Peyer's patch (tissue), 4 donors: ENCODE measurements at places on chromosomes 6 and 20. TPM values are rescaled to one million over a fixed set of nuclear protein-coding genes. Genes with fewer than 3 reads are reported as not detected.

The GGT7 gene
- total RNA-seq: 31.7 TPM

The CDSN gene
- not detected for total RNA-seq

The ABHD12 gene
- 95.4 TPM for total RNA-seq

The CBFA2T2 gene
- 31.2 TPM for total RNA-seq

The PRR18 gene
- total RNA-seq: not detected

The TMEM200A gene
- 7.0 TPM for total RNA-seq

The COL10A1 gene
- not detected for total RNA-seq

The RAD21L1 gene
- total RNA-seq: not detected

DNA sequence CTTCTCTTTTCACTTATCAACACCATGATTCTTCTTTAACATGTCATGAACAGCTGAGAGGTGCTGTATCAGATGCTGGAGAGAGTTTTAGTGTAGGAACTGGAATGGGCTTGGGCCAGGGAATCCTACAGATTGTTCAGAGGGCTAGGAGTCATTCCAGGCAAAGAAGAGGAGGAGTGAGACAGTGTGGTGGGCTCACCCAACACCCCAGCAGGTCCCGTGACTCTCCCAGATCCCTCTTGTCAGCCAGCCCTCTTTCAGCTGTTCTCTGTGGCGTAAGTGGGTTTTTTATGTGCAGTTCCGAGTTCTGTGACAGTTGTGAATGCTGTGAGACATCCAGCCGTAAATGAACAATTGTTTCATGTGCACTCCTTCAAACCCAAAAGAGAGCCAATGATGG, 31.4 kb upstream of the CEP162 start:
- DNase-seq: no peak

DNA sequence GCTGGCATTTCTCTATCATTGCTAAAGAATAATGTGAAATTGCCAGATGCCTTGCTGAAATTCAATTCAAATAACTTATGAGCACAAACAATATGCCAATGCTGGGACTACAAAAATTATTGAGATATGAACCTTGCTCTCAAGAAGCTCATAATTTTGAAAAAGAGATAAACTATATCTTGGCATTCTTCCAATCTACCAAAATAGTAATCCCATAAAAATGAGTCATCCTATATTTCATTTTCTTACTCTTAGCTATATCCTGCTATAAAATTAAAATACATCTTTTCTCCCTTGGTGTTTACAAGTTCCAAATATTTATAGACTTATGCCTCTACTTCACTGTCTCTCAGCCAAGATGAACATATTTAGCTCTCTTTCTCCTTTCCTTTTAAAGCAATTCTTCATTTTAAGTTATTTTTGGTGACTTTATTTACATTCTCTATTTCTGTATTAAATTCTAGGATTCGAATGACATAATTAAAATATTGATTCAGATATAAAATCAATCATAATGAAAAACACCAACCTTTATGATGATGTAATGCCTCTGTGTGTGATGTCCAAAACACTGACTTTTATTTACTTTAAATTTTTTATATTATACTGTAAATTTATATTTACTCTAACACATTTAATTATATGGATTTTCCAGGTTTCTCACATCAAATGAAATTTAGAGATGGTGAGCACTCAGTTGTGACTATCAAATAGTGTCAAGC, 152.6 kb downstream of the CDK19 start:
- DNase-seq: no peak

DNA sequence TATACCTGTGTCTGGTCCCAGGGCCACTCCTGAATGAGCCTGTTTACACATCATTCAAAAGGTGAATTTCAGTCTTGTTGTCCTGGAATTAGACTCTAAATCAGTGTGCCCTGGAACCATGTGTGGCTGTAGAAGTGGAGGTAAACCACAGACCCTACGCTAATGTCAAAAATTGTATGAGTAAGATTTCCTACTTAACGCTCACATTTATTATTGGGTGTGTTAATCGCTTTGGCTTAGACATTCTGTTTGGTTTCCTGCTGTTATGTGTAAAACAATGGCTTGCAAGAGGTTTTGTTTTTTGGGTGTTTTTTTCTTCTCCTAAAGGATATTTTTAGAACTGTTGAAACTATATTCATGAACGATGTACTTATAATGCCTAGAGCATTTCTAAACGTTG, 19.3 kb downstream of the PLCB1 start:
- no peak for DNase-seq

GRCh38 chr6:133047065-133047665, 194.0 kb upstream of the EYA4 start:
- no peak for DNase-seq

- peak; percentile 78 for DNase-seq
Measured at GRCh38 chr6:31144296-31144969, 5.6 kb upstream of the PSORS1C2 start.

DNA sequence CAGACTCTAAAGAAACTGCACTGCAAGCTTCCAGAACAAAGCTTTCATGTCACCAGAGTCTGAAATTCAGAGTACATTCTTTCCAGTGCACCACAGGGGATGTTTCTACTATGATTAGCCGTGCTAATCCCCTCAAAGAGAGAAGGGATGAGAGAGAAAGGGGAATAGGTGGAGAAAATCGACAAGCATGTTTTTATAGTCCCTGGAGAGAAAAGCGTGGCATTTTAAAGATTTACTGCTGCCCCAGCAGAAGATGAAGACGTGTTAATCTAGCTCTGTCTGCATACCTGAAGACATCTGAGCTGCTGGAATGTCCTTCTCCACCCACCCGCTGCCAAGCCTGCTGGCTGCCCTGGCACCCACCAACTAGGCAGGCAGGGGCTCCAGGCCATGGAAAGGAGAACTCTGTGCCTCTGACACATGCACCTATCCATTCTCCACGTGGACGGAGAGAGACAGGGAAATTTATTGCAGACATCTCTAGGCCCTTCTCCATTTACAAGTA, 4.1 kb downstream of the MYLK4 start:
- DNase-seq: no peak

DNA sequence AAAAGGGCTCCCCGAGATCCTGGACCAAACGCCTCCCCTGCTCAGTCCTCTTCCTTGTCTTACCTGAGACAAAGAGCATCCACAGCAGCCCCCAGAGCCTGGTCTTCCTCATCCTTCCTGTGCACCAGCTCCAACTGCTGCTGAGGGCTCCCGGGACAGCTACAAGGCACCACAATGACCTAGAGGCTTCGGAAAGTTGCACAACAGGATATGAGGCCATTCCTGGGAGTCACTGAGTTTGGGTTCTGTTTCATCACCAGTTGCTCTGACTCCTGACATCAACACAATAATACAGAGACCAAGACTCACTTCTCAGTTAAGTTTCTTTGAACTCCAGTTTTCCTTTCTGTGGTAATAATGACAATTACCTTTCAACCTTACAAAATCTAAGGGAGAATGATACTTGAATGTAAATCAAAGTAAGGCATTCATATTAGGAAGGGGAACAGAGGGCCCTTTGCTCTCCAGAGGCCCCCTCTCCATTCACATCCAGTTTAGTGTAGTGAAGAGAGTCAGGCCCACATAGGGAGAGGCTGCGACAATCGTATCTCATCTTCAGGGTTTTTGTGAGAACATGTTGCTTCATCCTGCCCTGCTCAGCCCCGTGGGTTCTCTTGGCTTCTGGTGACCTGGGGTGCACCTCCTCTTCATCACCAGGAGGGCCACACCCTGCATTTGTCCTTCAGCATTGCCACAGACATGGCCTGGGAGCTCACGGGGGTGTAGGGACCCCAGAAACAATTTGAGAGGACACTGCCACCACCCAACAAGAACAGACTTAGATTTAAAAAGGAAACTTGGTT, at the start of gene TREM1:
TSS of gene TREM1 (minus strand) at position 139 of the 803 bp plus-strand sequence. CDS start at position 112, 27 bp downstream.
- peak; percentile 61 for DNase-seq

DNA sequence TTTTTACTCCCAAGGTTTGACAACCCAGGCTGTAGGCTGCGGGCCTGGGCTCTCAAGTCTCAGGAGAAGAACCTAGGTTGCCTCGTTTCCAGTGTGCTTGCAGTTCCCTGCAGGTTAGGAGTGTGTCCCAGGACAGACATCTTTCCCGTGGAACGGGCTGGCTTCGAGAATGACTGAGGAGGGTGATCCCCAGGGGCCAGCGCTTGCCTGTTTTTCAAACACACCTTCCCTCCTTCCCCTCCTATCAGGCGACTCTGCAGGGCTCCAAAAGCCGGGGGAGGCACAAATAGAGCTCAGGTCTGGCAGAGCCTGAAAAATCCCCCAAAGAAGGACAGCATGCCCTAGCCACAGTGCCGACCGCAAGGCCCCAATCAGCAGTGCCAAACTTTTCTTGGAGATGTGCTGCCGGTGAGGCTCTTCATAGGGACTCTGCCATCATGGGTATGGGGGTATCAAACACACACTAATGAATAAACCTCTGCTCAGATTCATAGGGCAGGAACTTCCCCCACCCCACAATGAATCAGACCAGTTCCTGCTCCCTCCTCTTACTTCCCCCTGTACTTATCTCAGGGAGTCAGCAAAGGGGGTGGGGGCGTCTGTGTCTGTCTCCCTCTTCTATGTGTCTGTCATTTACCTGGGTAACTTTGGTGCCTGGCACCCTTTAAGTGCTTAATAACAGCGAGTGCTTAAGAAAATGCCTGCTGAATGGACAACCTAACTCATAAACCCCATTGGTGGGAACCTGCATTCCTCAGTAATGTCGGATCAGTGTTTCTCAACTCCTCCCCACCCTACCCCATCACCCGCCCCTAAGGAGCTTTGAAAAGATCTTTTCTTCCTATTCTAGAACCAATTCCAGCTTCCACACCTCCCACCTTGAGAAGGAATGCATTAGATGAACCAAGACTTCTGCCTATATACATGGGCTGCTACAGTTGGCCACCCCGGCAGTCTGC, 1.6 kb downstream of the KCNG1 start:
- no peak for DNase-seq

GRCh38 chr20:57259121-57259937, 7.1 kb downstream of the BMP7 start:
- no peak for DNase-seq

- no peak for DNase-seq
Measured at GRCh38 chr6:31122791-31123706, 2.8 kb upstream of the CDSN start.
